ENCODE measurements at places on chromosomes 3 and 15.
A peak's percentile ranks its signal among the peaks of the same experiment; 100 is the strongest.

GRCh38 chr15:58440922-58441321, 9.1 kb downstream of the LIPC start:
- DNase-seq = no peak

DNA sequence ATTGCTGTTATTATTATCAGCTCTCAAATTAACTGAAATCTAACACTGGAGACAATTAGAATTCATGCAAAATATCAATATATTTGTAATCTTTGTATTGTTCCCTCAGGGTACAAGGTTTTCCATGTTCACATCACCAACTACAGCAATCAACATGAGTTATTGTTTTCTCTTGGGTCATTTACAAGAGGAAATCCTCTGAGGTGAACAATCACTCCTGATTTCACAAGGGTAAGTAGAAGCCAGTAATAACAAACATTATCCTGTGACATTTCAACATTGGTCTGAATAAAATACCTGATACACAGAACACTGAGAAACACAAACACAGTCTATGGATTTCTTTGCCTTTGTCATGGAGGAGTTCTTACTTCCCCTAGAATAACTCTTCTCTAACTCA, 174.0 kb downstream of the SUCNR1 start:
- no peak for DNase-seq

DNA sequence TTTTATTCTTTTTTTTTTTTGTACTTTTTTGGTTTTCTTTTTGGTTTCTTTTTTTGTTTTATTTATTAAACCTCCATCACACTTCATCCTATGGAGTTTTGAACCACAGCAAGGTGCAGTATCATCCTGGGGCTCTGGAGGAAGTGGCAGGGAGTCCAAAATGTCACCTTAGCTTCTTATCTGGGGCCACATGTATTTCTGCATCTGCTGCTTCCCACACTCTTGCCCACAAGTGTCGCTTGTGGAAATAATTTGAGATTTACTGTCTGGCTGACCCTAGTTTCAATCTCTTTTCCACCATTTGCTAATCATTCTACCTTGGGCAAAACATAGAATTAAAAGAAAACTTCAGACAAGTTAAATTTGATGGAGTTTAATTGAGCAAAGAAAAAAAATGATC, 6.4 kb downstream of the OPA1 start:
- no peak for DNase-seq

GRCh38 chr15:92460023-92460422, 66.3 kb downstream of the ST8SIA2 start:
- no peak for DNase-seq

- DNase-seq = peak; percentile 54
These were observed 28.5 kb upstream of the LRRC34 start for GRCh38 chr3:169841171-169841570.

DNA sequence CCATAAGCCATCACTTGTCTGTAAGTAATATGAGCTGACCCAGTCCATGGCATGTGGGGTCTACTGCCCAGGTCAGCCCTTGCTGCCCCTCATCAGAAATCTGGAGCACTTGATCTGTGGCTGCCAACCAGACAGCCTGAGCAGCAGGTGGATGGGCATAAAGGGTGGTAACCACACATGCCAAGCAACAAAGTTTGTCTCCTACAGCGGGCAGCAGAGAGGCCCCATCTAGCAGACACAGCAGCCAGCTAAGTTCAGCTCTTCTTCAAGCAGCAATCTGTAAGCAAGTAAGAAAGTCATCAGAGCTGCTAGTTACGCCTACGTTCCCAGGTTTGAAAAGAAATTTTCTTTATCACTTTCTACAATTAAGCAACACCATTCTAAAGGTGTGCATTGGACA, 27.9 kb downstream of the CHCHD4 start:
- no peak for DNase-seq

DNA sequence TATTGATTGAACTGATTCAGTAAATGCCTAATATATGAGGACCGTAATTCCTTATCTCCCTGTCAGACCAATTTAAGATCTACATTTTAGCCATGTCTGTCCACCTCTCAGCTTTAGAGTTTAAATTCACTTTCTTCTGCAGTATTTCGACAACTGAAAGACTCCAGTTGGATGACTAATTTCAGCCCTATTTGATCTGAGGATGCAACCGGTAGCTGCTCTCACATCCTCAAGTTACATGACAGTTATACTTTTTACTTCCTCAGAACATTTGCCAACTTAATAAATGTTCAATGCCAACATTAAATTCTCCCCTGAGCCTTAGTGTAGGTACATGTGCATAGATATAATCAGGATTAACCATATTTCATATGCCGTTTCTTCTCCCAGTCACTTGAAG, 2.5 kb upstream of the HHLA2 start:
- no peak for DNase-seq

- DNase-seq = no peak
These were observed 509.1 kb downstream of the TUSC7 start for GRCh38 chr3:117218641-117219048.

GRCh38 chr3:44132061-44132460, 109.6 kb upstream of the TOPAZ1 start:
- DNase-seq = no peak

- DNase-seq = no peak
These were observed 19.2 kb upstream of the EPHB1 start for GRCh38 chr3:134775831-134776230.

- no peak for DNase-seq
These were observed 13.4 kb downstream of the SCAMP5 start for GRCh38 chr15:75008629-75009326.

DNA sequence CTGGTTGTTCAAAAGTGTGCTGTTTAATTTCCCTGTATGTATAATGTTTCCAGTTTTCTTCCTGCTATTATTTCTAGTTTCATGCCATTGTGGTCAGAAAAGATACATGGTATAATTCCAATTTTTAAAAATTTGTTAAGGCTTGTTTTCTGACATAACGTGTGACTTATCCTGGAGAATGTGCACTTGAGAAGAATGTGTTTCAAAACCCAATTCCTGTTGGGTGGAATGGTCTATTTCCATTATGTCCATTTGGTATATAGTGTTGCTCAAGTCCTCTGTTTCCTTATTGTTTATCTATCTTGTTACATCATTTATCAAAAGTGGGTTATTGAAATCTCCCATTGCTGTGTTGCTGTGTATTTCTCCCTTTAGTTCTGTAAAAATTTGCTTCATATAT, 215.4 kb downstream of the GREM1 start:
- no peak for DNase-seq

DNA sequence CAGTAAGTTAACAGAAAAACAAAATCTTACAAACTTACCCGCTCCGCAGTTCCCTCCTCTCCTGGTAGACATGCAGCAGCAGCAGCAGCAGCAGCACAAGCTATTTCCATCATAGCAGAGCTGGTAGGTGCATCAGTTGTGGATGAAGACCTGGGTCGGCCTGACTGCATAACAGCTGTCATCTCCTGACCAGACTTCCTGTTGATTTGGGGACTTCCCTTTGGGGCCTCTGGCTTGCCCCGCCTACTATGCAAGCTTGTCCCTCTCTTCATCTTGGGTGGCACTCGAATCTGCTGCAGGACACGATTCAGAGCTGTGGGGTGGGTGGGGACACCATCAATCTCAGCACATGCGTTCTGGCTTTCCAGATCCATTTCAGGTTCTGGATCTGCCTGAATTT, 65.7 kb downstream of the TMCC1 start:
- no peak for DNase-seq

GRCh38 chr15:88011533-88011932, 245.0 kb downstream of the NTRK3 start:
- no peak for DNase-seq

GRCh38 chr3:46585799-46586693, 19.9 kb upstream of the LRRC2 start:
- no peak for DNase-seq

GRCh38 chr3:187758318-187758955, 13.2 kb upstream of the BCL6 start:
- no peak for DNase-seq

GRCh38 chr3:168583977-168584376, 488.3 kb upstream of the GOLIM4 start:
- no peak for DNase-seq

GRCh38 chr3:13501521-13501920, 21.4 kb downstream of the HDAC11 start:
- DNase-seq = no peak

GRCh38 chr3:150388498-150389418, 19.3 kb upstream of the TSC22D2 start:
- DNase-seq = no peak

DNA sequence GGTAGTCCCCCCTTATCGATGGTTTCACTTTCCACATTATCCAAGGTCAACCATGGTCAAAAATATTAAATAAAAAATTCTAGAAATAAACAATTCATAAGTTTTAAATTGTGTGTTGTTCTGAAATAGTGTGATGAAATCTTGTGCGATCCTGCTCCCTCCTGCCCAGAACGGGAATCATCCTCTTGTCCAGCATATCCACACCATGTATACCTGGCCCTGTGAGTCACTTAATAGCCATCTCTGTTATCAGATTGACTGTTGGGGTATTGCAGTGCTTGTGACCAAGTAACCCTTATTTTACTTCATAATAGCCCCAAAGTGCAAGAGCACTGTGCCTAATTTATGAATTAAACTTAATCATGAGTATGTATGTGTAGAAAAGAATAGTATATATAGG, 19.1 kb downstream of the FAM81A start:
- no peak for DNase-seq

- no peak for DNase-seq
These were observed 57.2 kb upstream of the KY start for GRCh38 chr3:134707908-134708597.

GRCh38 chr15:52290329-52290728, 5.3 kb downstream of the MYO5C start:
- DNase-seq = no peak

DNA sequence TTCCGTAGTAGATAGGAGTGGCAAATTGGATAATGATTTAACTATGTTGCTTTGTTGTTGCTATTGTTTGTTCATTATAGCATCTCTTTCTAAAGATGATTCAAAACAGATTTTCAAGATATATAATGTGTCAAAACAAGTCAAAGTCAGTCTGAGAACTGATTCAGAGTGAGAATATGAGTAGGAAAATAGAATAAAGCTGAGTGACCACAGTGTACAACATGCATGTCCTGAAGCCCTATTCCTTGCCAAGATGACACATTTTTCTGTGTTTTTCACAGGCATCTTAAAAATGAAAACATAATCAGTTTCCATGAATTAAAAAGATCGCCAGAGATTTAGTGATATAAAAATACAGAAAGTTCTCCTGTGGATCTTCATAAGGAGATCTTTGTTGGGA, 57.0 kb upstream of the THRB start:
- DNase-seq = no peak

- no peak for DNase-seq
These were observed 308.2 kb upstream of the ADAMTS9 start for GRCh38 chr3:64995857-64996551.

DNA sequence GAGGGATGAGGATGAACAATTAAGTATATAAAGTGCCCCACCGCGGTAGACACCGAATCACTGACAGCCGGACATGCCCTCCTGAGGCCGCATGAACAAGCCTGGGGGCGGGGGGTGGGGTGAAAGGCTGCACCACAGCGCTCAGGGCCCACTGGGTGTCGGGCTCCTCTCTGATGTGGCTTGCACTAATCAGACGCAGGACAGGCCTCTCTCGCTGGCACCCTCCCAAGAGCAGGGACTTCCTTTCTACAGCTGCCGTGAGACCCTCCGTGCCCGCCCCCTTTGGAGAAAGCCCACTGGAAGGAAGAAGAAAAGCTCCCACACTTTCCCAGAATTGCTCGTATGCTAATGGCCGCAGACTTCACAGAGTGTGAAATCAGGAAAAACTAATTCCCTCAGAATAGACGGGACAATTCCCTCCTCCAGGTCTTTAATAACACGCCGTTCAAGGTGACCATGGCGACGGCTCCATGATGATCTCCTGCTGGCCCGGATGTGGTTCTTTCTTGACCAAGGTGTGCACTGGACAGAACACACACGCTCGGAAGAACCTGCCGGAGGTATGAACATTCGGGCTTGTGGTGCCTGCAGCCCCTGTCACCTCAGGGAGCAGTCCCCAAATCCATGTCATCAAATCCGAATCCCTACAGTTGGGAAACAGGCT, 32.0 kb downstream of the IQSEC1 start:
- no peak for DNase-seq

- no peak for DNase-seq
These were observed 41.5 kb downstream of the CHD2 start for GRCh38 chr15:92941668-92942067.

DNA sequence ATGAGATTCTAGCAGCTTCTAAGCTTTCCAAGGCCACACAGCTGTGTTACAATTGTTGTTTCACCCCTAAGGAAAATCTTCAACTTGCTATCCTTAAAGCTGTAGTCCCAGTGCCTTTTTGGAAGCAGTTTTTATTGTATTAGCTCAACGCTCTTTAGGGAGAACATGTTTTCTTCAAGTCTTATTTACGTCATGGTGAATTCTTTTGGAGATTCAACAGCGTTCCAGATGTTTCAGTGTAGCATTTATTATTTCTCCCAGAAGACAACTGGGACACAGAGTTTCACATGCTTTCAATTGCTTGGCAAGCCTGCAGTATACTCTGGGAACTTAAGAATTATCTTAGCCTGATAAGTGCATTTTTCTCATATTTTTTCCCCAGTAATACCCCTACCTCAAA, 888.3 kb downstream of the PLOD2 start:
- peak; percentile 52 for DNase-seq

DNA sequence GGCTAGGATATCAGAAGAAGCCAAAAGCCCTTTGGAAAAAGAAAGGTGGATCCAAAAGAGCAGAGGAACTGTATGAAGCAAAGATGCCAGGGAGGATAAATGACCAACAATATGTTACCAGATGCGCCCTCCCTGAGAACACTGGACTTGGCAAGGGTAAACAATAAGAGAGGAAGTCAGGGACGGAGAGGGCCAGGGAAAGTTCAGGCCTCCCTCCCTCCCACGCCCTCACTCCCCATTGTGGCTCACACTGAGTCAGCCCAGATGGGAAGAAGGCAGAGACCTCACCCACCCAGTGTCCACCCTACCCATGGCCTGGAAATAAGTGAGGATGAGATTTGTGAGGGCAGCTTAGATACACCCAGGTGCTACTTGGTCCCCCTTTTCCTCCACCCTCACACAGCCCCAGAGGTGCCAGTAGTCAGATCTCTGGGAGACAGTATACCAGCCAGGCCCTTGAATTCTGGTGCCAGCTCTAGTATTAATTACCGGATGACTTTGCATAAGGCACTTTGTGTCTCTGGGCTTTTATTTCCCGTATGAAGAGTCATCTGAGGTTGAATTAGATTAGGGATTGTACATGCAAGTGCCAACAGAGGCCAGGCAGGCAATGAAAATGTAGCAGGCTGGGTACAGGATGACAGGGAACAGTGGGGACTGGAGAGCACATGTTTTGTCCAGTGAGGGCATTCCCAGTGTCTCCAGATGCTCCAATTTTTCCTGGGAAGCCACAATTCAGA, 35.1 kb upstream of the FRMD4B start:
- DNase-seq = no peak

GRCh38 chr15:60259469-60259868, 138.3 kb downstream of the ANXA2 start:
- no peak for DNase-seq

GRCh38 chr15:60035344-60035743, 31.2 kb downstream of the FOXB1 start:
- no peak for DNase-seq

GRCh38 chr3:62812631-62813030, 62.6 kb downstream of the CADPS start:
- no peak for DNase-seq

GRCh38 chr3:188133219-188133618, 20.7 kb upstream of the LPP start:
- DNase-seq = no peak
